Stimulated activated CD8-positive, alpha-beta memory T cell treated with anti-CD3 and anti-CD28 coated beads, Interleukin-7, amount 100 ng/mL, for 24 hours (primary cell): ENCODE measurements at places on chromosomes 5 and 9.

DNA sequence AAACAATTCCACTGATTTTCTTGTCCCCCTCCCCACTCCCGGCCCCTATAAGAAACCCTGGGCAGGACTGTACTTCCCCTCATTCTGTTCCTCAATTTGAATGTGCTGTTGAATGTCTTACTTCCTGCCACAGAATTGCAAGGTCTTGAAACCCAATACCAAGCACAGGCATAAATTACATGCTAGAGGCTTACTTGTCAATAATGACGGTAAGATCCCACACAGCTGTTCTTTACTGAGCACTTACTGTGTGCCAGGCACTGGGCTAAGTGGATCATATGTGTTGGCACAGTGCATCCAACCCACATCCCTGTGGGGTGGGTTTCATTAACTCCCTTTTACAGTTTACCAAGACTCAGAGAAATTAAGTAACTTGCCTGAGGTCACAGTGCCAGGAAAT is 63.4 kb downstream of the MVB12B start:
- DNase-seq, result no peak

DNA sequence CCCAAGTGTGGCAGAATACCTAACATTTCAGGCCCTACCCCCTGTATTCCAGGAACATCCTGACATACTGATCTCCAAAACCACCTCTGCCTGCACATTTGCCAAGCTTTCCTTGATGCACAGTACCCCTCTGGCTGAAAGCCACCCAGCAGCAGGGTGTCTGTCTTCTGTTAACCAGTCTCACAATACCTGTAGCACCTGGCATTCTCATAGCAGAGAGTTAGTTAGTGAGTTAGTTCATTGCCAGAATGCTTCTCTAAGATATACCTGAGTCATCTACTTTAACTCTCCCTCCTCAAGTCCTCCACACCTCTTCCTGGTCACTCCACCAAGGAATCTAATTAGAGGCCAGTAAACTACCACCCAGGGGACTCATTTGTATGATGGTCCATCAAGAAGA is 46.1 kb upstream of the IL7R start:
- no peak for DNase-seq

DNA sequence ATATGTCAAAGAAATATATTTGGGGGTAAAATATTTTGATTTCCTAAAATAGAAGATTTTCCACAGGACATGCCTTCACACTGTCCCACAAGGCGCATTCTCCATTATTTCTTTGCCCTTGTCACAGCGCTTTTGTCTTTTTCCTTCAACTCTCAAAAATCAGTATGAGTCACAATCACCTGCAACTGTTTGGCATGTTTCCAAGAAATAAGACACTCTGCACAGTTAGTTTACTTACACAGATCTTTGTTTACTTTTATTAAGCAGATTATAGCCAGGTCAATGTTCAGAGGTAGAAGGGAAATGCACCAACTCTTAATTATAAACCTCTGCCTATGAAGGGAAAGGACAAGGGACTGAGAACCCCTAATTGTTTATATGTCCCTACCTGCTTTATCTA is 9.5 kb downstream of the CEMIP2 start:
- DNase-seq, result no peak

DNA sequence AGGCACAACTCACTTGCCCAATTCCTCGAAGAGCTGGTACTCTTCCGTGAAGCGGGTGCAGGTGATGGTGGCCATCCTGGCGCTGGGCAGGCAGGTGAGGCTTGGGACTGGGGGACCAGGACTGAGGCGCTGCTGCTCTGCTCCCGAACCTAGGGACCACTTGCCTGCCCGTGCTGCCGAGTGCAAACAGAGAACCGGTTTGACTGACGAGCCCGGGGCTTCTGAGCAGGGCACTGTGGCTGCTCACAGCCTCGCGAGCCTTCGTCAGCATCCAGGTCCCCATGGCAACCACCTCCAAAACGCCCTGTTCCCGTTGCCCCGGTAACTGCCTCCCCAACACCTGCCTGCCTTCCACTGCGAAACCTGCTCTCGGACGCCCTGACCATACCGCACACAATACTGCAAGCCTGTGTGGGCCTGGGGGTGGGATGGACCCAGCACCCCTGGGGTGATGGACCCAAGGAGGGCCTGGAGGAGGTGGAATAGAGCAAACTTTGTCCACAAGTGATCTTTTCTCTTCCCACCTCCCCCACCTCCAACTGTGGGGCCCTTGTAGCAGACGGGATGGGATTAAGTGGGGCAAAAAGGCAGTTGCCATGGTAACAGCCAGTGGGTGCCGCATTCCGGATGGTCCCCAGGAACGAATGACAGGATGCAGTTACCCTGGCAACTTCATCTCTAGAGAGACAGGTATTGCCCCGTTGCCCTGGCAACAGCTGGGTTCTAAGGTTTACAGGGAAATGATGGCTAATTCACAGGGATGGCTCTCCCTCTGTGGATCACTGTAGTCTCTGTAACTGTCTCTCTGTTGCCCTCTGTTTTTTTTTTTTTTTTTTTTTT is at the start of gene CAMK2A:
Gene CAMK2A, minus strand, starts transcription at position 223 of the 840 bp plus-strand sequence. Its CDS starts 148 bp downstream, at position 75.
- no peak for DNase-seq

GRCh38 chr5:29894668-29895067 is 1298.8 kb upstream of the CDH6 start:
- no peak for DNase-seq

GRCh38 chr9:69456201-69456600 is 131.2 kb downstream of the ENTREP1 start:
- no peak for DNase-seq

- no peak for DNase-seq
These were observed 122.1 kb downstream of the YIPF5 start for GRCh38 chr5:144048259-144048856.

DNA sequence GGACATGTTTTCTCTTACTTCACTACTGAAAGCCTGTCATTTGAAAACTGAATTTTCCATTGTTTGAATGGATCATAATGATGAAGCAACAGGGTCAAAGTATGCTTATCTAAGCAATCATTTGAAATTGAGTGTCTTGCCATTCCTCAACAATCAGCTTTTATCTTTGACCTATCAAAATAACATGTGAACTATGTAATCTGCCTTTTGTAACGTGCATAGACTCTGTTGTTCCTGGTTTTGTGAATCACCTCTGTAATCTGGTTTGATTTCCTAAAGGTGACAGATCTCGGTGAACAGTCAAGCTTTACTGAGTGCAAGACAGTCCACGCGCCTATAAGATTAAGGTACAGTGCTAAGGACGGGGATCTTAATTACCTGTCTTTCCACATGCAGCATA is 3.3 kb downstream of the MEF2C start:
- DNase-seq, result no peak

DNA sequence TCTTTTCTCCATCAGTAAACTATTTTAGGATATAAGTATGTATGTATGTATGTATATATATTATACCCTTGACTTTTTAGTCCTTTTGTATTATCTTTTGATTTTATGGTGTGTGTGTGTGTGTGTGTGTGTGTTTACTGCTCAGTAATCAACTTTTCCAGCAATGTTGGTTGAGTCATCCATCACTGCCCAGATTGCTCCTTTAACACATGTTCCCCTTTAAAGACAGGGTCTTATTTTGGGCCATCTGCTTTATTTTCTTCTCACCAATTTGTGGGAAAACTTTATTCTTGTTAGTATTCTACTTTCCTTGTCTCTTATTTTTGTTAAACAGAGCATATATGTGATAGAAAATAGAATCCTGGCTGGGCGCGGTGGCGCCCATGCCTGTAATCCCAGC is 28.1 kb downstream of the ANKRD33B start:
- no peak for DNase-seq

GRCh38 chr5:136388474-136388873 is 23.1 kb upstream of the TRPC7 start:
- no peak for DNase-seq
